ENCODE measurements at places on chromosomes 1 and 21. TPM values are rescaled to one million over a fixed set of nuclear protein-coding genes. Genes with fewer than 3 reads are reported as not detected.

The TMEM125 gene
- 1.6 TPM for total RNA-seq

The TRIM67 gene
- 0.06 TPM for total RNA-seq

GRCh38 chr1:173502104-173502503, 25.0 kb downstream of the PRDX6 start:
- DNase-seq: no peak

GRCh38 chr1:221712776-221713431, 29.0 kb downstream of the DUSP10 start:
- DNase-seq: no peak

- no peak for DNase-seq
Observed at GRCh38 chr1:63799820-63800219, 26.0 kb downstream of the ROR1 start.

GRCh38 chr1:52366517-52366827, 467 bp upstream of the CC2D1B start:
- DNase-seq: no peak

- DNase-seq: no peak
Observed at GRCh38 chr1:232528472-232529089, 101.4 kb downstream of the SIPA1L2 start.

The SLC9C2 gene
- total RNA-seq: 0.42 TPM

DNA sequence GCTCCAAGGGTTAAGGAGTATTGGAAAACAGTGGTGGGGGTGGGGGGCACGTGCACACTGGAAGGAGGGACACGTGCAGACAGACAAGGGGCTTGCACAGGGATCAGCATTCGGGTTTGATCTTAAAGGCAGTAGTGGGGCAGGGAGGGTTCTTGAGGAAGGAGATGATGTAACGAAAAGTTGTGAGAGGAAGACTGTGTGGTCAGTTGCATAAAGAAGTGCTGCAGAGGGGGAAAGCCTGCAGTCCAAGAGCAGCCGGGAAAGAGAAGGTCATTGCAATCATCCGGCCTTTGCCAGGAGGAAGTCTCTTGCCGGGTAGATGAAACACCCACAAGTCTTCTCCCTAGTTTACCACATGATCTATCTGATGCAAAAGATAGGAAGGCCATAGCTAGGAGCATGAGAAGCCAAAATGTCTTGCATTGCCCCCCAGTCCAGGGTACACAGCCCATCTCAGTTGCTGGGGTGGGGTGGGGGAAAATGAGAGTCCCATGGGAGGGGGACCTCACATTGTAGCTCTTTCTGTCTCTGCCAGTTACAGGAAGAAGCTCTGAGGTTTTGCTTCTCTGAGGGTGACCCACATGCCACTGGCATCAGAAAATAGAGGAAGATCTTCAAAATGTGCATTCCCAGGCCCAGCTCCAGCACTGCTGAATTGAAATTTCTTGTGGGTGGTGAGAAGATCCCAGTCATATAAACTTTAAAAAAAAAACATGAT, 202.5 kb upstream of the RAB4A start:
- peak; percentile 65 for DNase-seq

GRCh38 chr1:172815740-172816139, 156.8 kb downstream of the FASLG start:
- no peak for DNase-seq

DNA sequence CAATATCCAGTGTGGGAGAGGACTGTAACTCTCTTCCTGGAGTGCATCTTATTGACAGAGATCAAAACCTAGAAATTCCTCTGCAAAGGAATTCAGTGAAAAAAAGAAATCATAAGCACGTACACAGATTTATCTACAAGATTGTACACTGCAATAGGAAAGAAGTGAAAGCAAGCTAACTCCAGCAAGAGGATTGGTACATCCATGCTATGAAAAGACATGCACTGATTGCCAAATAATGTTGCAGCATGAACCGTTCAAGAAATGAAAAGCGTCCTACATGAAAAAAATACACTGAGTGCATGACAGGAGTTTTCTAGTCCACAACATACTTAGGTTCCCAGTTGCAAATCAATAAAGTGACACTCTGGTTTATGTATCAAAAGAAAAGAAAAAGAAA, 1.9 kb upstream of the MGST3 start:
- DNase-seq: no peak
